CD4-positive, alpha-beta T cell treated with Interferon gamma for 1 hour (primary cell): ENCODE measurements at places on chromosomes 1 and 21.

GRCh38 chr1:97573553-97573952 lies 347.3 kb downstream of the DPYD start:
- DNase-seq = no peak

- peak; percentile 44 for DNase-seq
Measured at GRCh38 chr21:43645136-43645891, 14.0 kb downstream of the HSF2BP start.

DNA sequence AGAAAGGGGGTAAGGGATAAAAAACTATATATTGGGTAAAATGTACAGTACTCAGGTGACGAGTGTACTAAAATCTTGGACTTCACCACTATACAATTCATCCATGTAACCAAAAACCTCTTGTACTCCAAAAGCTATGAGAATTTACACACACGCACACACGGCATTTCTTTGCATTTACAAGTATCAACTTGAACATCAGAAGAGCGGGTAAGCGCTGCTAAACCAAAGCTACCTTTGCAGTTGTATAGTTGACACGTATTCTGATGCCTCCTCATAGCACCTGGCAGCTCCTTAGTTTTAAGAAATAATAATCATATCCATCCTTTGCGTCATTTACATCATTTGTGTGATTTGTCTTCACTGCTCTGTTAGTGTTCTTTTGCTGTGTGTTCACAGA lies 17.6 kb downstream of the CDC42BPA start:
- no peak for DNase-seq

GRCh38 chr21:41768437-41769042 lies 1.7 kb upstream of the RIPK4 start:
- DNase-seq = no peak

- no peak for DNase-seq
Measured at GRCh38 chr21:28172376-28172775, 820.3 kb downstream of the LTN1 start.

DNA sequence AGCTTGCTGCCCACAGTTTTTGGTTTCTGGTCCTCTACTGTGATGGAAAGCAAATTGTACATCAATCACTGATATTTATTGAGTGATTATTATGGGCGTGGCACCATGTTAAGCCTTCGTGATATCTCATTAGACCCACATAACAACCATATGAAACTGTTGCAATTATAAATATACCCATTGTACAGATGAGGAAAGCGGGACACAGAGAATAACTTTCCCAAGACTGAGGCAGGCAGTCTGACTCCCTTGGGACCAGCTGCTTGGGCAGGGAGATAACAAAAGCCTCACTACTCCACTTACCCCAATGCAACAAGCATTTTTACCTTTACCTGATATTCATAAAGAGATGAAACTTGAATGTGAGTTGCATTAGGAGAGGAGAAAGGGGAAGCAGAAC lies 4.3 kb upstream of the CASZ1 start:
- DNase-seq = no peak

DNA sequence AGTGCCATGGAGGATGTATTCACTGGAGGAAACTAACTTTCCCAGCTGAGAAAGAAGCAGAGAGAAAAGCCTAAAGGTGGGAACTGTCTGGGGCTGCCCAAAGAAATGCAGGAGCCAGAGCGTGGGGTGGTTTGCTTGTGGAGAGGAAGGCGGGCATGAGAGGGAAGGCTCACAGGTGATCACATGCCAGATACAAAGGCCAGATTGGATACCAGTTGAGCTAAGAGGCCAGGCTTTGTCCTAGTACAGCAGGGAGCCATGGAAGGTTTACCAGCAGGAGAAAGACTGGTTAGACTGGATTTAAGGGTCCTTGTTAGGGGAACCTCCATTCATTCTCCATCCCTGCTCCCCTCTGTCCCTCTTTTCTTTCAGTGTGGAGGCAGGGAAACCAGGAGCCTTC lies 66.4 kb downstream of the BEND5 start:
- no peak for DNase-seq

GRCh38 chr1:93219443-93219842 lies 38.9 kb downstream of the CCDC18 start:
- no peak for DNase-seq

DNA sequence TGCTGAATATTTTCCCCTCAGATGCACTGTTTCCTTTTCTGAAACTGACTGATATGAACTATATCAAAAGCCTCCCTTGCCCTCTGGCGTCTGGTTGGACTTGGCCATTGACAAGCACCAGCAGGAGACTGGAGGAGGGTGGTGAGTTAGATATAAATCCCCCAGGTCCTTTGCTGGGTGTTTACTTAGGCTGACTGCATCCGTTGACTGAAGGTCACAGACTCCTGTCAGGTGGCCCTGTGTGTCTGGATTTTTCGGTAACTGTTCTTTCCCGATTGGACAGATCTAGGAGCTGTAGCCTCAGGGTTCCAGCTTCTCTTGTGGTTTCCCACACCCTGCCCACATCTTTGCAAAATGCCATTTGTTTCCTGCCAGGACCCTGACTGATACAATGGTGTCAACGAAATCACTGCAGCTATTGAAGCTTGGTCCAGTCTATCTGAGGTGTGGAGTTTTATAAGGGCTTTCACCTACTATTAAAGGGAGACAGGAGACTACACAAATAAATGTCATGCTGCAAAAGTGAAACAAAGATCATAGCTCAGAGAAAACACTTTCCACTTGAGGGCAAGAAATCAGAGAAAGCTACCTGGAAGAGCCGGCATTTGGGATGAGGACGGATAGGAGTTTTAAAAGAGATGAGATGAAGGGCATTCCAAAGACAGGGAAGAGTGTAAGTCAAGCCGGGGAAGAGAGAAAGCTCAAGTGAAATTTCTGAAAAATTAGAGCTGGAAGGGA lies 1.5 kb upstream of the MAGI3 start:
- DNase-seq = no peak

GRCh38 chr1:207313131-207313530 lies 8.3 kb upstream of the CD55 start:
- DNase-seq = no peak

DNA sequence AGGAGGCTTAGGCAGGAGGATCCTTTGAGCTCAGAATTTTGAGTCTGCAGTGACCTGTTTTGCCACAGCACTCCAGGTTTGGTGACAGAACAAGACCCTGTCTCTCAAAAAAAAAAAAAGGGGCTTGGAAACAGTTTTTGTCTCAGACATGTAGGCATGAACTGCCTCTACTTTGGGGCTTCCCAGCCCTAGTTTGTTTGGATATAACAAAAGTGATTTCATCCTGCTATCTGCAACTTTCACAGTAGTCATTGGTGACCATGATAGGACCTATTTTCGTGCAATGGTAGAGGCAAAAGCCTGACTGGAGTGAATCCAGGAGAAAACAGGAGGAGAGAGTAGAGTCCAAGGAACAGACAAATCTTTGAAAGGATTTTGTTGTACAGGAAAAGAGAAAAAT lies 20.3 kb upstream of the EVI5 start:
- DNase-seq = no peak

- DNase-seq = no peak
Measured at GRCh38 chr1:96978901-96979300, 257.3 kb downstream of the PTBP2 start.

DNA sequence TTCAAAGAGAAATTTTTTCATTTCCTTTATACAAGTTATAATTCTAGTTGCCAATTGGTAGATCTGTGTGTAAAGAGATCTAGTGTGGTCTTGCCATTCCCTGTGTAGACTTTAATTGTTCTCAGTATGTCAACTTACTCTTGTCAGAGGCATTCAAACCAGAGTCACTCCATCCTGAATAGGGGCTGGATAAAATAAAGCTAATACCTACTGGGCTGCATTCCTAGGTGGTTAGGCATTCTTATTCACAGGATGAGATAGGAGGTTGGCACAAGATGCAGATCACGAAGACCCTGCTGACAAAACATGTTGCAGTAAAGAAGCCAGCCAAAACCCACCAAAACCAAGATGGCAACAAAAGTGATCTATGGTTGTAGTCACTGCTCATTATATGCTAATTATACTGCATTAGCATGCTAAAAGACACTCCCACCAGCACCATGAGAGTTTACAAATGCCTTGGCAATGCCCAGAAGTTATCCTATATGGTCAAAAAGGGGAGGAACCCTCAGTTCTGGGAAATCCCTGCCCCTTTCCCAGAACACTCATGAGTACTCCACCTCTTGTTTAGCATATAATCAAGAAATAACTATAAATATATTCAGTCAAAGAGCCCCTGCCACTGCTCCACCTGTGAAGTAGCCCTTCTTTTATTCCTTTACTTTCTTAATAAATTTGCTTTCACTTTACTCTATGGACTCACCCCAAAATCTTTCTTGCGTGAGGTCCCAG lies 74.0 kb upstream of the ADAMTS5 start:
- DNase-seq = no peak

GRCh38 chr21:22791376-22791775 lies 1793.2 kb downstream of the NCAM2 start:
- no peak for DNase-seq

GRCh38 chr1:166017395-166017794 lies 149.4 kb downstream of the FAM78B start:
- DNase-seq = no peak

DNA sequence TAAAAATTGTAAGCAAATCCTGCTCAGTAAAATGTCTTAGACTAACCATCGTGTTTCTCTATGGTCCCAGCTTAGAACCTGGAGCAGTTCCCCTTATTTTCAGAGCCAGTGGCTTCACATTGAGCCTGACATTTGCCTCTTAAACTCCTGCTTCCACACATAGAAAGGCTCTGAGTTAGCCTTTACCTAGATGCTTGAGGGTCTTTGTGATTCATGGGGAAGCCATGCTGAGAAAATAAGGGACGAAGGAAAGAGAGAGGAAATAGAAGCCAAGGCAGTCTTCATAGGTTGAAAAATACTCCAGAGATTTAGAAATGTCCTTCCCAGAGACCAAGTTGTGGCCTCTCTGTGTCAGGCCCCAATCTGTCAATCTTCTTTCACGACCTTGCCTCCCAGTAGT lies 16.1 kb upstream of the RBBP5 start:
- DNase-seq = no peak

DNA sequence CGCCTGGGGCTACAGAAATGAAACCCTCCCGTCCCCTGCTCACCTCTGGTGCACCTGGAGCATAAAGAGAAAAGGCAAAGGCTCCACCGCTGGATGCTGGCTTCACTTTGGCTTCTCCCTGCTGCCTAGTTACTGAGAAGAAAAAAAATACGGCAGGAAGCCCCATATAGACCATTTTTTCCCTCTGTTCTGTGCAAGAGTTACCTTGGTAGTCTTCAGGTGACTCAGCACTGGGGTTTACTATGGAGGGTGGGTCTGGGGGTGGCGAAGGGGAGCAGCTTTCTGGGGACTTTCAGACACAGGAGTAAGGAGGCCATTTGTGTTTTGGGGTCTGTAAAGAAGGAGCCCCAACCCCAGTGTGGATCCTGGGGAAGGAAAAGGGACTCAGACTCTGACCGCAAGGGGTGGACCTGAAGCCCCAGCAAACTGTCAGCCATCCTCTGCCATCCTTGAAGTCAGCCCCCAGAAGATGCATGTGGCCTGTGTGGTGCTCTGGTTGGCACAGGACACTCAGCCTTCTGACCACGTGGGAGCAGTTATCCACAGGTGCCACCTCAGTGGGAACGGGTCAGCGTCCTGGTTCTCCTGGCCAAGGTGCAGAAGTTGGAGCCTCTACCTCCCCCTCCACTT lies 25.9 kb upstream of the EPS8L3 start:
- no peak for DNase-seq

- DNase-seq = no peak
Measured at GRCh38 chr1:2470290-2471158, 5.6 kb upstream of the PLCH2 start.

DNA sequence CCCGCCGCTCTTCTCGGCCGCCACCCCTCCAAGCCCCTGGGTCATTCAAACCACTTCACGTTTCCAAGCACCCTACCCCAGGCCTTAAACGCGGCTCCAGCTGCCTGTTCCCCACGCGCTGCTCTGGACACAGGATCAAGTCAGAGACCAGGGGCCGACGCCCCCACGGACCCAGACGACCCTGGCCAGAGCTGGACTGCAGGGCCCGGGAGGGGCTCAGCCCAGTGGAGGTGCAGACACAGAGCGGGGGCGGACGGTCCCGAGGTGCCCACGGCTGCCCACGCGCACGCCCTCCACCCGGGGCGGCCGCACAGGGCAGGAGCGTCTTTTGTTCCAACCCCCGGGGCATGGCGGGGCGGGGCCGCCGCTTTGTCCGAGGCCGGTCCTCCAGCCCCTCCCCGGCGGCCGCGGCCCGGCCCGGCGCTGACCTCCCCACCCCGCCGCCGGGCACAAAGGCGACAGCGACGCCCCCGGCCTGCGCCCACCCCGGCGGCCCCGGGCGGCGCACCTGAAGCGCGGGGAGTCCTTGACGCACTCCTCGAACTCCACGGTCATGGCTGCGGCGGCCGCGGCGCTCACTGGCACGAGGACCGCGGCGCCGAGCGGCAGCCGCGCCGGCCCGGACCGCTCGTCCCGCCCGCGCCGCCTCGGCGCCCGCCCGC lies 338 bp downstream of the ACAP3 start:
- no peak for DNase-seq

GRCh38 chr1:239742416-239743109 lies 349.1 kb upstream of the FMN2 start:
- DNase-seq = no peak

DNA sequence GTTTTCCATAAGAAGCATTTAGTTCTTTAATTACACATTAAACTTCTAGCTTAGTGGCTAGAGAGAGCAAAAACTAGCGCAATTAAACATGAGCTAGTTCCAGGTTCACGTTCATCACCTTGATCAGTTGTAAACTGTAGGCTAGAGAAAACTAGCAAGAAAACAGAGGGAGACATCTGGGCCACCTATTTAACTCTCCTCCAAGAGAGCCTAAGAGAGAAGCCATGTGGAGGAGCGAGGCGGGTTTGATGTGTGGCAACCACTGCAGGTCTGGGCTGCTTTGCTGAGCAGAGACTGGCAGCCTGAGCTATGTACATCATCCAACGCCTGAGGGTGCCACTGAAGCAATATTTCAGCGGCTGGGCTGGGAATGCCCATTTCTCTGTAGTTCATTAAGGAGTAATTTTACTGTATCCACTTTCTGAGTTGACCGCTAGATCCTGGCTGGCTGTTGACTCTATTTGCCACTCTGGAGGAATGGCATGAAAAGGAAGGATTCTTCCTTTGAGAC lies 252.9 kb downstream of the DYRK1A start:
- no peak for DNase-seq

DNA sequence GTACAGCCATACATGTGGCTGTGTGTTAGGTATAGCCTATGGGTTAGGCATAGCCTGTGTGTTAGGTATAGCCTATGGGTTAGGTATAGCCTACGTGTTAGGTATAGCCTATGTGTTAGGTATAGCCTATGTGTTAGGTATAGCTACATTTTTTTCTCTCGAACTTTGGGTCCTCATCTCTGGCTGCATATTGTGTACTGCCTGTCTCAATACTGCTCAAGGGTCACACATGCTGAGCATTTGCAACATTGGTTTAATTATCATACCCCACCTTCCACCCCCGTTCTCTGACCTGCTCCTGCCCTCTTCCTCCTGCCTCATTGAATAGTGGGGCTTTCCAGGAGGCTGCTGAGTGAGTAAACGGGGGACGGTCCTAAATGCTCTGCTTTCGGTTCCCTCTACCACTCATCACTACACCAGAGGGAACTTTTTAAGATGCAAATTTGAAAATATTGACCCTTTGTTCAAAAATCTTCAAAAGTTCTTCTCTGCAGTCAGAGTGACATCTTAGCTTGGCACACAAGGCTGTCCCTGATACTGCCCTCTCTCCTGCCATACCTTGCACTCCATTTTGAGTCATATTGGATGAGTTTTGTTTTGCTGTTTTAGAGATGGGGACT lies 17.8 kb downstream of the OR2B11 start:
- DNase-seq = peak; percentile 66

- no peak for DNase-seq
Measured at GRCh38 chr1:235683653-235684052, 34.1 kb upstream of the GNG4 start.

- DNase-seq = no peak
Measured at GRCh38 chr21:39444421-39445180, 977 bp downstream of the LCA5L start.

GRCh38 chr1:206694171-206695124 lies 9.7 kb downstream of the MAPKAPK2 start:
- DNase-seq = no peak
